ENCODE measurements at places on chromosomes 3 and 15.

DNA sequence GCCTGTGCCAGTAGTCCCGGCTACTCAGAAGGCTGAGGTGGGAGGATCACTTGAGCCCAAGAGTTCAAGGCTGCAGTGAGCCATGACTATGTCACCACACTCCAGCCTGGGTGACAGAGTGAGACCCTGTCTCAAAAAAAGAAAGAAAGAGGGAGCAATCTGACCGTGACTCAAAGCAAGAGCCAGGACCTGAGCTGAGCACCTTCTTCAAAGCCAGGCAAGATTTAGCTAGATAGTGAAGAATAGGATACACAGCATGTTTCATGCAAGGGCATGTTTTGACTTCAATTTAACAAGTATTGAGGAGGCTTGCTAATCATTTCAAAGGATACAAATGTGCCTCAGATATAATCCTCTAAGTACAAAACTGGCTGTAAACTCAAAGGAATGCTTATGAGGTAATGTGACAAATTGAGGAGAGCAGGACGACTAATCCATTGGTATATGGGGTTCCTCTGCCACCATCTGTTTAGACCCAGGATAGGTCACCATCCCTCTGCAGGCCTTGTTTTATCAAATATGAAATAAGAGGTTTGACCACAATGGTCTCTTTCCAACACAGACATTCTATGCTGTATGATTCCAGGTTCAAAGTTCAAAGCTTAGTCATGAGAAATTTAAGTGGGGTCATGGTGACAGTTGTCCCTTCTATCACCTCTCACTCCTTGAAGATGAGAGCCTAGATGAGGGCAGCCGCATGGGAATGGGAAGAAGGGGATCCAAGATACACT, 33.2 kb downstream of the RAB27A start:
- no peak for DNase-seq

DNA sequence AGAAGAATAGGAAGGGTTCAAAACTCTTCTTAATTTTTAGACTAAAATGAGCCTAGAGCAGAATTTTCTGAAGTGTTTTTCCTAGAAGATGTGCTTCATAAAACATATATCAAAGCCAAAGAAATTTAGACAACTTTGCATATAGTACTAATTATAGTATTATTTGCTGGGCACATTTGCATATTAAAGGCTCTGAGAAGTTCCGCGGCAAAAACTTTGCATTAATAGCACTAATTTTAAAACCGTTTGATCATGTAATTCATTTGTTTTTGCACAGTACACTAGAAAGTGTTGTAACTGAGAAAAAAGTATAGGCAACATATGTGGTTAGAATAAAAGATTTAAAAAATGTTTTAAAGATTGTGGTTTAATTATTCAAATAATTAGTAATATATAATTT, 412.0 kb upstream of the NR2F2 start:
- no peak for DNase-seq

DNA sequence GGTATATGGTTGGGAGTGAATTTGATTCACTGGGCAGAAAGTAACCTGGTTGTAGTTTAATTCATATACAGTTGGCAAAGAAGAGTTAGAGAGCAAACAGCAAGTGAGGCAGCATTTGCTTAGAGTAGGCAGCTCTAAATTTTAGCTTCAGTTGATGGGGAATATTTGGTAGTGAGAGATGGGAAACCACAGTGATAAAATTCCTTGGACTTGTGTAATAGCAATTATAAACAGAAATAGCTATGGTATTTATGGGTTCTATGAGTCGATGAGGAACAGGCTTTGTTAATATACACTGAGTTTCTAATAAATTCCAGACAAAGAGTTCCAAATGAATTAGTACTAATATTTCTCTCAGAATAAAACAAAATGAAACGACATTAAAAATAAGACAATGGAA, 894.0 kb downstream of the ROBO2 start:
- DNase-seq: no peak

GRCh38 chr3:153633407-153633806, 471.4 kb downstream of the RAP2B start:
- no peak for DNase-seq

- no peak for DNase-seq
These were observed 125.2 kb downstream of the TMCO5A start for GRCh38 chr15:38059665-38060064.

DNA sequence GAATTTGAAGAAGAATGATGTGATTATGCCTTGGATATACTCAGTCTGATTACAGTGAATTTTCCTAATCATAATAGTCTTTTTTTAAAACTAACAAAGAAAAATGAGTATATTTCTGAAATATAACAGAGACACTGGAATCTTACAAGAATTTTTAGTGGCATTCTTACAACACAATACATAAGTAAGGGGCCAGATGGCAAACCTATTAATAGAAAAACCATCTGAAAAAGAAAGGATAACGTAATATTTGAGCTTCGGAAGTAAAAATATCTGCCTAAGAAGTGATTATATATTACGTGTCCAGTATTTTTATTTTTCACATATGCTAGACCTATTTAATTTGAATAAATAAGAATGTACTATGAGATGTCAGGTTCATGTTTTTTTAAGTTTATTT, 452.8 kb downstream of the NAALADL2 start:
- DNase-seq: no peak

- DNase-seq: no peak
These were observed 444.6 kb downstream of the CNTN4 start for GRCh38 chr3:2543247-2543646.

- DNase-seq: no peak
These were observed 2.0 kb upstream of the NFKBIZ start for GRCh38 chr3:101847328-101847727.

DNA sequence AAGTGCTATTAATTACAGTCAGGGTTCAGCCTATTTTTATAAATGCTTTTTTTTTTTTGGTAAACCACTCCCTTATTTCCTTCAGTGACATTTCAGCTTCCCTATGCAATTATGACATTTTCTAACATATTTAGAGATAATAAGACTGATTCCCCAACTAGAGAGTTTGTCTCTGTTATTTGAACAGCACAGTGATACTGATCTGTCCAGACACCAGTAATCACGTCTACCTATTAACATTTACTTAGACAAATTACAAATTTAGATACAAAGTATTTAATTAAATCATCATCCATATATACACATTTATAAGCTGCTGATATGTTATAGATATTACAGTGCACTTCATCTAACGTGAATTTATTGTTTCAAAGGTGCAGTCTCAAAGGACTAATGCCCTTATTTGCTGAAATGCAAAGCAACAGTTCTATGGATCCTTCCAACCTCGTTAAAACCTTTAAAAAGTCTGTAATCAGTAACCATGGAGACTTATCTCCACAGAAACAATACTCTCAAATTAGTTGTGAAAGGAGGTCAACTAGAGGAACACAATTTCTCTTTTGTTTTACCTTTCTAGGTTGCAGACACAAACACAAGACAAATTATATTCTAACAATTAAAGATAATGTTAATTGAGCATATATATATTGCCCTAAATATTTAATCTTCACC, 1531.1 kb downstream of the SI start:
- DNase-seq: no peak

DNA sequence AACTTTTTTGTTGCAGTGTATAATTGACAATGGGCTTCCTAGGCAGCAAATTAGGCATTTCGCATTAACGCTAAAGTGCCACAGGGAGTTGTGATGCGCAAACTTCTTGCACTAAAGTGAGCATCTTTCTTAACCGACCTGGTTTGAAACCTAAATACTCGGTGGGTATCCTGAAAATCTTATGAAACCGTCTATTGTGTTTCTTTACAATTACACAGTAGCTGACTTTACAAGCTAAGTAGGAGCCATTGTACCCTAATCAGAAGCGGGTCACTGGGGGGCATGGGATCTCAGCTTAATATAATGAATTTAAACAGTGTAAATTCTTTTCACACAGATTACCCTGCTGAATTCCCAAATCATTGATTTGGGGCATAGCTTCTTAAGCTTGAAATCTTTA, 328.0 kb downstream of the KCNH8 start:
- DNase-seq: no peak

GRCh38 chr3:184174284-184174645, 390 bp upstream of the AP2M1 start:
- DNase-seq: no peak

DNA sequence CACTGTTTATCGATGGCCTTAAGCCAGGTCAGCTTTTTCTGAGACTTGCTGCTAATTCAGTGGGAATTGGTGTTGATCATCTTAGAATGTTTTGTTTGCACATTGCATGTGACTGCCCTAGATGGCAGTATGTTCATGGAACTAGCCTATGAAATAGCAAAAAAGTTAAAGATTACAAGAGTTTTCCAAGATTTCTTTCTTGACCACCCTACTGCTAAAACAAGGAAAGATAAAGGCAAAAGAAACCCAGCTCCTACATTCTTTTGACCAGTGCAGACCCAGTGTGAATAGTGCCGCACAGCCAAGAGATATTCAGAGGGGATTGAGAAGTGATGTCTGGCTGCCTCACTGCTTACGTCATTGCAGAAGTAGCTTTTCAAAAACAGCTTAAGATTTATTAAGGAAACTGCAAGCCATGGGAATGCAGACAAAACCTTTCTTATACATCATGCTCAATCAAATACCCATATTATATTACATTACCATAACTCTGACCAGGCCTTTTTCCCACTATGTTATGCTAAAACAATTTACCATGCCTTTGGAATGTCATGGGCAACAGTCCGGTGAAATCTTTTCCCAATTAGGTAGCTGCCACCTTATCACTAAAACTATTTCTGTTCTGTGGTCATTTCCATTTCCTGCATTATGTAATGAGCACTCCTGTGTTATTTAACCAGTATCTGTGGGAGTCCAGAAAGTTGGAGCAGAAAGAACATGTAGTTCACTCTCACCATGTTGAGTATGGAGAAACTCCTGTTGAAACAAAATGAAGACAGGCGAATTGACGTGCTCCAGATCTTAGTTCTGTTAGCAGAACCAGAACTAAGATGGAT, 6.0 kb downstream of the PHLDB2 start:
- peak; percentile 37 for DNase-seq

- DNase-seq: no peak
These were observed 63.1 kb upstream of the MEF2A start for GRCh38 chr15:99502661-99503060.

- peak; percentile 32 for DNase-seq
These were observed 91.5 kb upstream of the CHD2 start for GRCh38 chr15:92808598-92809063.

GRCh38 chr15:84658080-84658787, at the start of gene NMB:
NMB (minus strand) TSS chr15:84658199; CDS start chr15:84658152, 47 bp downstream.
- DNase-seq: peak; percentile 78

DNA sequence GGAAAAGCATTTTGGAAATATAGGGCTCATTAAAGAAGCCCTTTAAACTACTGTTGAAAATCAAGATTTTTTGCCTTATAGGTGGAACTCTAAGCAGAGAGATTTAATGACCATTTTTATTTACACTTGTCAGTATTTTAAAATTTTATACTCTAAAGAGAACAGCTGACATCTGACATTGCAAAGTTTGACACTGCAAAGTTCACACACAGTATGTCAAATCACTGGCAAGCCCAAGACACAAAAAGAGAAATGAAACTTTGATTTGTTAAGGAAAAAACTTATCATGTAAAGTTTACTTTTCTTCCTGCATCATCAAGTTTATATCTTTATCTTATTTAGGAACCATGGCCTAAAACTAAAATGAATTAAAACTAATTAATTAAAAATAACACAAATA, 40.2 kb downstream of the DPH6 start:
- DNase-seq: no peak
